Inflammatory macrophage treated with lipopolysaccharide for 4 hours (primary cell): ENCODE measurements at places on chromosomes 5 and 9.

DNA sequence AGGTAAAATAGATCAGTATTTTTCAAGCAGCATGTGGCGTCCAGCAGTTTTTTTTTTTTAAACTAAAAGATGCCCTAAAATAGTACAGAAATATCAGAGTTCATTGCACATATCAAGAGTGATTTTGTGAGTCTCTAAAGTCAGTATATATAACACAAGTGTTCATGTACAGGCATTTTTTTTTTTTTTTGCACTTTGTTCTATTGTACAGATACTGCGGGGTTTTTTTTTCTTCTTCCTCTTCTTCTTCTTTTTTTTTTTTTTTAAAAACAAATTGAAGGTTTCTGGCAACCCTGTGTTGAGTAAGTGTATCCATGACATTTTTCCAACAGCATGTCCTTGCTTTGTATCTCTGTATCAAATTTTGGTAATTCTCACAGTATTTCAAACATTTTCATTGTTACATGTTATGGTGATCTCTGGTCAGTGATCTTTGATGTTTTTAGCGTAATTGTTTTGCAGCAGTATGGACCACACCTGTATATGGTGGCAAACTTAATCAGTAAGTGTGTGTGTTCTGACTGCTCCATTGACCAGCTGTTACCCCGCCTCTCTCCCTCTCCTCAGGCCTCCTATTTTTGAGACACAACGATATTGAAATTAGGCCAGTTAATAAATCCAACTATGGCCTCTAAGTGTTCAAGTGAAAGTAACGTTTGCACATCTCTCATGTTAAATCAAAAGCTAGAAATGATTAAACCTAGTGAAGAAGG is 76.8 kb downstream of the TRIO start:
- no peak for DNase-seq

GRCh38 chr5:83608122-83608521 is 112.5 kb downstream of the HAPLN1 start:
- DNase-seq: peak; percentile 6

DNA sequence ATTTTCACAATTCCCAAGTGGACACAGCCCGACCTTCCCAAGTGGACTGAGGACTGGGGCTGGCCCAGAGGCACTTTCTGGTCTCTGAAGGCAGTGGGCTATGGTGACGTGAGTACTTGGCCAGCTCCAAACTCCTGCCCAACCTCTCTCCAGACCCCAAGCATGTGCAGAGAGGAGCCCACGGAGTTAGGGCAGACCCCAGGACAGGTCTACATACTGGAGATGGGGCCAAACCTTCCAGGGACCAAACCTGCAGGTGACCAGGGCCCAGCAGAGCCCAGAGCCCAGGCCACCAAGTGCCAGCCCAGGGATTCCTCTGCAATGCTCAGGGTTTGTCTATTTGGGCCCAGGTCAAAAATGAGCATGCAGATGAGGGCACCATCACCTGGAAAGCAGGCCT is 15.3 kb downstream of the BRD3 start:
- DNase-seq: no peak

DNA sequence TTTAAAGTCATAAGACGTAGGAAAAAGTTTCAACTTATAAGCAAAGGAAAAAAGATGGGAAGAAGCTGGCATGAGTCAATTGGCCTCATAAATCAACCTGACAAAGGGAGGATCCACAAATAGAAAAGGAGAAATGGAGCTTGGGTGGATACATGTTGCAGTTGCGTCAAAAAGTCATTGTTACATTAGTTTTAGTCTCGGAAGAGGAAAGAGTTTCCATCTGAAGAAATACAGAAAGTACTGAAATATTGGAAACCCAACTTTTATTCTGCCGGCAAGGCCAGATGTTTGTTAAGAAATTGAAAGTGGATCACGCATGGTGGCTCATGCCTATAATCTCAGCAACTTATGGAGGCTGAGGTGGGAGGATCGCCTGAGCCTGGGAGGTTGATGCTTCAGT is 11.3 kb upstream of the TIMD4 start:
- DNase-seq: peak; percentile 89

- DNase-seq: no peak
Measured at GRCh38 chr9:698276-698675, 143.2 kb upstream of the DMRT1 start.

GRCh38 chr9:100498592-100498991 is 25.6 kb downstream of the TMEFF1 start:
- no peak for DNase-seq

DNA sequence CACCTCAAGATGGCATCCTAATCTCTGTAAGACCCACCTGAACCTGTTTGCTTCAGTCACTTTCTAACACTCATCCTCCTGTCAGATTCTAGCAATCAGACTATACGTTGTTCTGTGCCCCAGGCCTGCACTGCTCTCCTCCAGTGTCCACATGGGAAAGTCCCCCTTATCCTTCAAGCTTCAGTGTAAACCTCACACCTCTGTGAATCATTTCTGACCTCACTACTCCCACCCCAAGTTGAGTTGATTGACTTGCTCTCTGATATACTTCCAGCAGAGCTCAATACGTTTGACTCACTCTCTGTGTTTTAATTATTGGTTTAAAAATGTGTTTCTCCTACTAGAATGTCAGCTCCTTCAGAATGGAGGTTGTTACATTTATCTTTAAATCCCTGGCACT is 240.2 kb downstream of the FBXL17 start:
- DNase-seq: no peak

DNA sequence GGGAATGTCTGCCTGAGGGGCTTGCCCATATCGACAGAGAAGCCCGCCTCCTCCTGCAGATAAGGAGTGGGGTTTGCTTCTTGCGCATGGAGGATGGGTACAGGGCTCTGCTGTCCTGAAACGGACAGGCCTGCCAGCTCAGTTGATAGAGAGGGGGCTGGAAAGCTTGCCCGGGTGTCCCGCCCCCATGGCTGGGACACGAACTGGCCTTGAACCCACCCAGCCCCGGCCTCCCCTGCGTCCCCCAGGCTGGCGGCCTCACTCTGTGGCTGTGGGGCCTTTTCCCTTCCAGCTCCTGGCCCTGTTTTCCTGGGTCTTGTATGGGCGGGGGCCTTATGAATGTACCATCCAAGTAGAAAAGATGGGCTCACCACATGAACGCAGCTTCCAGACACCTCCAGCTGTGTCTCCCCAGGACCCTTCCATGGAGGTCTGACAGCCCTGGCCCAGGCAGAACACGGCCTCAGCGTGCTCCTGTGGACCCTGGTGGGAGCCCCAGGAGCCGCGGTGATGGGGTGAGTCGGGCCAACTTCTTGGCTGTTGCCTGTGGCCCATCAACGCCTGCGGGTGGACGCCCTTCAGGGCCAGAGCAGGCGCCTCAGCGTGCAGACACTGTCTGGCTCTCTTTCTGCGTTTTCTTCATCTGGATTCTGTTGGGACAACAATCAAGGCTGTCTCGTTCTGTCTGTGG is 15.9 kb upstream of the SLC2A6 start:
- no peak for DNase-seq

DNA sequence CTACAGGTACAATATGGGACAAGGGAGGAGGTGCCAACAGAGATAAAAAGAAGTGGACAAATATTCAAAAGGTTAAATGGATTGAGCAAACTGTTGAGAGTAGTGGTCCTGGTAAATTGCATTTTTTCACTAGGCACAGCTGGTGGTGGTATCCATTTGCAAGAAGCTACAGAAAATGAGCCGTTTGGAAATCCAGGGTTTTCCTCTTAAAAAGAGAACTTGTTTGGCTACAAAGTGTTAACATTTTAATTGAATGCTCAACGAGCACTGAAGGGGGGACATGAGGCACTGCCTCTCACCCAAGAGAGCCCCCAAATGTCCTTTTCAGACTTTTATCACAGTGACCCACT is 491 bp upstream of the ZCCHC9 start:
- peak; percentile 60 for DNase-seq

DNA sequence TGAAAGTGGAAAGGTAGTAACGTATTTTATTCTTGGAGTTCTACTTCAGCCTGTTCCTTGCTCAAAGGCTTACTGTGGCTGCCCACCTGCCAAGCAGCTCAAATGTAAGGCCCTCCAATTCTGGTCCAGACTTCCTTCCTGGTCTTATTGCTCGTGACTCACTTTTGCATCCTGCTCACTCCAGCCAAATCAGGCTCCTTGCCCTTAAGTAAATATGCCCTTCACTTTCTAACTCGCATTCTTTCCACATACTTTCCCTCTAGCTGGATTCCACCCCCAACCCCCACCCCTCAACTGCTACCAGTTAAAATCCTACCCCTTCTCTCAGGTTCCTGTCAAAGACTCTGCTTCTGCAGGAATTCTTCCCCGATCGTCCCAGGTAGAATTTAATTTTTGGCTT is 96.6 kb downstream of the GALNT10 start:
- DNase-seq: no peak
